ENCODE measurements at places on chromosomes 11 and 22. TPM values are rescaled to one million over a fixed set of nuclear protein-coding genes. Genes with fewer than 3 reads are reported as not detected.

GRCh38 chr22:28911777-28912669, 28.7 kb downstream of the ZNRF3 start:
- no peak for DNase-seq

- no peak for DNase-seq
Measured at GRCh38 chr11:36229091-36229705, 60.0 kb downstream of the COMMD9 start.

GRCh38 chr11:118918128-118918685, 7.5 kb downstream of the BCL9L start:
- DNase-seq = peak; percentile 87

- no peak for DNase-seq
Measured at GRCh38 chr22:31631436-31631835, 30.6 kb downstream of the PISD start.

DNA sequence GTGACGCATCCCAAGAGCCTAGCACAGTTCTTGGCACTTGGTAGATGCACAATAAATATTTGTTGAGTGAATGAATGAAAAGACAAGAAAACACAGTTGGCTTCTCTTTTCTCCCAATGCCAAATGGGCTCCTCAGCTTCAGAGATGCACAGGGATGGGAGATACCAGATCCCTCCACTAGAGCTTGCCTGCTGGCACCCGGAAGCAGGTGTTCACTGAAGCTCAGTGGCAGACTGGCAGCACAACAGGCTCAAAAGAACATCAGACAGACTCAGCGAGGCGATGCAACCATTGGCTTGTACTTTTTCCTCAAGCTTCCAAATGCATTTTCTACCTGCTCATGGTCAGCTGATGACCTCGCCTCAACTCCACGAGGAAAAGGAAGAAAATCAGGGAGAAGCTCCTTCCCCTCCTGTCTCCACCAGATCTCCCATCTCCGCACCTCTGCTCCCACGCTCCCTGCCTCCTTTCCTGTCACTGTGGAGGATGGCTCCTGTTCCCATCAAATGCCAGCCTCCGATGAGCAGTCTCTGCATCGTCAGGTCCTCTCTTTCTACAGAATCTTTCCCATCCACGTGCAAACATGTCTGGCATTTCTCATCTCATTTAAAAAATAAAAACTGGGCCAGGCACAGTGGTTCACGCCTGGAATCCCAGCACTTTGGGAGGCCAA, 5.8 kb downstream of the RAPSN start:
- DNase-seq = no peak

Gene CELSR1
- 8.4 TPM for total RNA-seq
